HS-5 (cell line): ENCODE measurements at places on chromosomes 16 and 17.

DNA sequence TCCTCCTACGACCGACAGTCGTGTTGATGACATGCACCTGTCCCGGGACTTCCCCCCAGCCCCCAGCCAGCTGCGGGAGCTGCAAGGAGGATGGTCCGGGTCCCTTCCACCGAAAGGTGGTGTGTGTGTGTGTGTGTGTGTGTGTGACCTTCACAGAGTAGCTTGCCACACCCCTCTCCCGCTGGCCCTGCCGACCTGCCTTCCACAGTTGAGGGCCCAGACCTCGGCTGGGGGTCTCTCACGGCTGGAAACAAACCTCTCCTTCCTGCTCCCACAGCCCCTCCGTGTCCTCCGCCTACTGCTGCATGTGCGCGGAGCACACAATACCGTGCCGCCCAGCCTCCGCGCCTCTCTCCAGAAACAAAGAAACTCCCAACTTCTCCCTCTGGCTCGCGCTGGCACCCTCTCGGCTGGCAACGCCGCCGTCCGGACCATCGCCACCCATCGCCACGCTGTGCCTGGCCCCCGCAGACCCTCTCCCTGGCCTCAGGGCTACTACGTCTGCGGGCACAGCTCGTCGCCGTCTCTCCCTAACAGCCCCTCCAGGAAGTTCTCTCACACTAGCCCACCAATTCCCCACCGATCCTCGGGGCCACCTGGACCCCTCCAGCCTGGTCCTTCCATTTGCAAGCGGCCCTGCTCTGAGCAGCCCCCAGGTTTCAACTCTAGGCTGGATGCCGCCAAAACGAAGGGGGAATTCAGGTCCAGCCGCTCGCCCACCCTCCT is 81.2 kb downstream of the TIMM22 start:
- DNase-seq: no peak

DNA sequence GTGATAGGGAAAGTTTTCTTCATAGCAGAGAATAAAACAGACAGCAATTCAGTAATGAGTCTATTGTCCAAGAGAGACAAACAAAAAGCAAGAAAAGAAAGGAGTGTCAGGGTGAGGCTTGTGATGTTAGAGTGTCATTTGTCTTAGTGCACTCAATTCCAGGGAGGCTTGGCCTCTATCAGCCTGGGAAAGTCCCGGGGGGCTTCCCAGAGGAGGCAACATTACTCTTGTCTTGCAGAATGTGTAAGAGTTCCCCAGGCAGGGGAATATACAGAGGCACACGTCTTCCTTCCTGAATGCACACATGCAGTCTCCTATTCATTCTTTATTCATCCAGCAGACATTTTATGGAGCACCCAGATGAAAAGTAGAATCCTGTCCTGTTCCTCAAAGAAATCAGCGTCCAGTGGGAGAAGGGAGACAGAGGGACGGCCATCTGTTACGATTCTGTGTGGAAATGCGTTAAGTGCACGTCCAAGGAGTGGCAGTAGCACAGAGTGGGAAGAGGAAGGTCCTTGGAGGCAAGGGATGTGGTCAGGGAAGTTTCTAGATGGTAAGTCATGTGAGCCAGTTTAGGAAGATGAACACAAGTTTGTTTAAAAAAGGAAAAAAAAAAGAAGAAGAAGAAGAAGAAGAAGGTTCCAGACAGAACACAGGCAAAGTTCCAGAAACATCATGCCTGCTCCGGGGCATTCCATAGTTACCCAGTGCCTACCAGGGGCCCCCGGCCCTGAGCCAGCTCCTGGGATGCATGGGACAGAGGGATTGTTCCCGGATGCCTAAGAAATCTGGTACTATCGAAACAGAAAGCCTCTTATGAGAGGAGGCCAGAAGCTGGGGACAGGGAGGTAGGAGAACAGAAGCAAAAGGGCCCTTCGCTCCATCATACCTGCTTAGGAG is 21.1 kb downstream of the CACNG4 start:
- DNase-seq: no peak

DNA sequence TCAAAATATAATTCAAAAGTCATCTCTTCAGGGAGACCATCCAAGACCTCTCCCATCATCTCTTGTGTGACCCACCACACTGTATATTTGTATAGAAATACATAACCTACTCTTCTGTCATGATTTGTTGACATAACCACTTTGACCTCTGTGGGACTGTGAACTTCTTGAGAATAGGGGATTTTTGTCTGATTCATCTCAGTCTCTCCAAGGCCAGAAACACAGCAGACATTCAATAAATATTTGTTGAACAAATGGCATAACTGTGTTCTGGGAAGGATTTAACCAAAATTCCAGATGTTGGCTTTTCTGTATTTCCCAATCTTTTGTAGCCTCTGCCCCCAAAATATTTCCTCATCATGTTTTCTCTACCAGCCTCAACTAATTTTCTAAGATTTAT is 169.7 kb downstream of the CDH11 start:
- peak; percentile 32 for DNase-seq

DNA sequence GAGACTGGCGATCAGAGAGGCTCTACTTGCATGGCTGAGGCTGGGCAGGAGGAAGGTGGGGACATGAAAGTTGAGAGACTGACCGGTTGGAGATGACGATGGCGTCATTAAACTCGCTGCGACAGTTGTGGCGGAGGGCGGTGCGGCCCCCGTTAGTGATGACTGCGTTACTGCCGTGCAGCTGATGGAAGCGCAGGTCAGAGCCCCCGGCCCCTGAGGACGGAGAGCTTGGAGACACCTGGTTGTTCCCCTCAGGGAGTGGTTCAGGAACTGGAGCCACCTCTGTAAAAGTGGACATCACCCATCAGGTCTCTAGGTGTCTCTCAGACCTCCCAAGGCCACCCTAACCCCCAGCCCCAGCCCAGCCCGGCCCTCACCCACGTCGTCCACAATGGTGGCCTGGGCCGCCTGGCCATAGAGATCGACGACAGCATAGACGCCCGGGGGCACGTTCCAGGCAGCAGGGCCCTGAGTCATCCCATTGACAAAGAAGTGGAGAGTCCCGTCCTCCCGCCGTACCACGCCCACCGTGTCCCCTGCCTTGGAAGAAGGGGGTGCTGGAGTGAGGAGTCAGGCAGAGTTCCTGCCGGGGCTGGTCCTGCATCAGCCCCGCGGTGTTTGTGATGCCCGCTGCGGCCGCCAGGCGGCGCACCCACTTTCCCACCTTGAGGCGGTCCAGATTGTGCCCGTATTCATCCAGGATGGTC is 5.3 kb downstream of the NEURL4 start:
- no peak for DNase-seq

- DNase-seq: no peak
Measured at GRCh38 chr16:5607169-5607568, 509.6 kb upstream of the EEF2KMT start.
